ENCODE measurements at places on chromosomes 7 and 10. TPM values are rescaled to one million over a fixed set of nuclear protein-coding genes. Genes with fewer than 3 reads are reported as not detected.
A peak's percentile ranks its signal among the peaks of the same experiment; 100 is the strongest.

GRCh38 chr10:110694820-110695538, 50.8 kb downstream of the RBM20 start:
- no peak for DNase-seq

- DNase-seq, result no peak
Observed at GRCh38 chr7:144416341-144416740, 12.8 kb upstream of the NOBOX start.

DNA sequence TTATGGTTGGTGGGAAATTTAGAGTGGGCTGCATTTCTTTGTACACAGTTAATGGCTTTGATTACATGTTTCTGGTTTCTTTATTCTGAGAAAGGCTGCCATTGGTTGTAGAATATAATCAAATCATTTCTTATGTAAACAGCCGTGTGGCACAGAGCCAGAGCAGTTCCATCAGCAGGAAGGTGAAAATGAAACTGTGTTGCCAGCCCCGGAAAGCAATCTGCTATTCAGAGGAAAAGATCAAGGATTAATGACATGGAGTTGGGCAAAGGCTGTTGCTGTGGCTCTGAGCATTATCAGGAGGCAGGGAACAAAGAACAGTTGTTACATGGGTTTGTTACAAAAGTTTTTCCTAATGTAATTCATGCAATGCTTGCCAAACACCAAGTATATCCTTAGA, 74.2 kb upstream of the ZNF716 start:
- no peak for DNase-seq

GRCh38 chr10:35795131-35795824, 153.2 kb upstream of the FZD8 start:
- DNase-seq, result peak; percentile 22

GRCh38 chr10:30828680-30829079, 199.1 kb upstream of the LYZL2 start:
- no peak for DNase-seq

DNA sequence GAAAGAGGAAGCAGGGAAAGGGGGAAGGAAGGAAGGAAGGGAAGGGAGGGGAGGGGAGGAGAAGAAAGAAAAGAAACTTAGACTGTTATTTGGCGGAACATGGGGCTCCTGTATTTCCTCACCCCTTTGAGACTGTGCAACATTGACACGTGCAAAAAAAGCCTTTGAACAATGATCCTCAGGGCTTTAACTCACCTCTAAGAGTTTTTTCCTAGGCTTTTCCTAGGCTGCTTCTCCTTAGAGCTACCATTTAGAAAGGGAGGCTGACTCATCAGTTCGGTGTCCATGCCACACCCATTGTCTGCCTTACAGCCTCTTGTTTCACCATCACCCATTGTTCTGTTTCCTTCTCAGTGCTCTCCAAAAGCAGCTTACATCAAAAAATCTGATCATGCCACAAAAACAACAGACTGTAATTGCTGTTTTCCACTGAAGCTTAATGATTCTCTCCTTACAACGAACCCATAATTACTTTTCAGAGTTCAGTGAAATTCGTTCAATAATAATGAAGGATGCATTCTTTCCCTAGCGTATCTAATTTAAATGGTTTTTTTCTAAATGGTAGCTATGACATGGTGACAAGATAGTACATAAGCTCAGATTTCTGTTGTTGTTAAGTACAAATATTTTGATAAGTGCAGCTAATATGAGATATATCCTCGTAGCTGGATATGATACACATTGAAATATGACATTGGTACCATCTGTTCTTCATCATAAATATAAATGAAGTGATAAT, 90.8 kb downstream of the PRLHR start:
- DNase-seq, result peak; percentile 94

GRCh38 chr10:50540069-50540825, 83.5 kb downstream of the SGMS1 start:
- peak; percentile 38 for DNase-seq

Gene SLC26A3
- not detected for total RNA-seq

Gene CPEB3
- total RNA-seq, result 1.1 TPM

Data from GM23248 (cell line).